ENCODE measurements at places on chromosomes 16 and 17.

DNA sequence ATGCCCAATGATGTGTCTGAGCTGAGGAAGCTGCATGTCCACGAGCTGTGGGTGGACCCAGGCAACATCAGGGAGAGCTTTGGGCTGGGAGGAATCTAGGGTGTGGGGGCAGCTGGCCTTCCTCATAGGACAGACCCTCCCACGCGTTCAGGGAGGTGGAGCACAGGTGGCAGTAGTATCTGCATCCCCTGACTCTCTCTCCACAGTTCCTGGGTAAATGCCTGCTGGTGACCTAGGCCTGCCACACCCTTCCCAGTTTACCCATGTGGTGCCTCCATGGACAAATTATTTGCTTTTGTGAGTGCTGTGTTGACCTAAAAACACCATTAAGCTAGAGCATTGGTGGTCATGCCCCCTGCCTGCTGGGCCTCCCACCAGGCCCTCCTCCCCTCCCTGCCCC is 3.2 kb downstream of the HBM start:
- no peak for DNase-seq

GRCh38 chr17:38415250-38416194 is 12.7 kb upstream of the ARHGAP23 start:
- DNase-seq = peak; percentile 45

DNA sequence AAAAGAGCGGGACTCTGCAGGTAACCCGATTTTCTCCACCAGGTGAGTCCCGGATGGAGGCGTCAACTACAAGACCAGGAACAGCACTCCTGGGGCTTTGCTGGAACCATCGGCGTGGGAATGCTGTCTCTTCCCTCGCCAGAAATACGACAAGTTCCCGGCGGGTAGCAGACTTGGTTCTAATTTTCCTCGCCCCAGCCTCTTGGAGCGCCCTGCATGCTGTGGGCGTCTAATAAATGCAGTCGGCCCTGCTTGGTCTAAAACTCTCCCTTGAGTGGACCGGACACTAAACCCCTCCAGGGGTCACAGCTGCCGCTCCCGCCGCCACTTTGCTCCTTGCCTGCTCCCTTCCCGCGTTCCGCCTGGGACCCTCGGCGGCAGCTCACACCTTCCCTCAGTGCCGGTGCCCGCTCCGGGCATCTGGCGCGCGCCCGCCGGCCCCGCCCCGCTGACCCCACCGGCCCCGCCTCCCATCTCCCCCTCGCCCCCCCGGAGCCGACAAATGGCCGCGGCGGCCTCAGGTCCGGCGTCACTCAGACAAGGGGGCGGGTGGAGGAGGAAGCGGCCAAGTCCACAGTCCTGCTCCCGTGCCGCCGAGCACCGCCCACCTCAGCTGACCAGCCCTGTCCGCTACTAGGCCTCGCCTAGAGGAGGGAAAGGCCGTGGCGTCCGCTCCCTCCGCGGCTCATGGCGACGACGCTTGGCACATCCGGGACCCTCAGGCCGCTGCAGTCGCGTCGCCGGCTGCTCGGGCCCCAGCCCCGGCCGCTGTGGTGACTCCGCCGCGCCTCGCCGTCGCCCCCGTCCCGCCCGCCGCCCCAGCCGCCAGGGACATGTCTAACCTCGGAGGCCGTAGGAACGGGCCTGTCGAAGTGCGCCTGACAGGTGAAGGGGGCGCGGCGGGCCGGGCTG is 65.8 kb downstream of the KPNA2 start:
- peak; percentile 93 for DNase-seq

GRCh38 chr16:28623172-28623711 is 13.4 kb upstream of the SULT1A1 start:
- no peak for DNase-seq

- peak; percentile 40 for DNase-seq
These were observed 24.4 kb downstream of the ATP6V0D1 start for GRCh38 chr16:67456391-67457081.

- peak; percentile 34 for DNase-seq
These were observed 41.5 kb downstream of the LDHD start for GRCh38 chr16:75074920-75075687.

DNA sequence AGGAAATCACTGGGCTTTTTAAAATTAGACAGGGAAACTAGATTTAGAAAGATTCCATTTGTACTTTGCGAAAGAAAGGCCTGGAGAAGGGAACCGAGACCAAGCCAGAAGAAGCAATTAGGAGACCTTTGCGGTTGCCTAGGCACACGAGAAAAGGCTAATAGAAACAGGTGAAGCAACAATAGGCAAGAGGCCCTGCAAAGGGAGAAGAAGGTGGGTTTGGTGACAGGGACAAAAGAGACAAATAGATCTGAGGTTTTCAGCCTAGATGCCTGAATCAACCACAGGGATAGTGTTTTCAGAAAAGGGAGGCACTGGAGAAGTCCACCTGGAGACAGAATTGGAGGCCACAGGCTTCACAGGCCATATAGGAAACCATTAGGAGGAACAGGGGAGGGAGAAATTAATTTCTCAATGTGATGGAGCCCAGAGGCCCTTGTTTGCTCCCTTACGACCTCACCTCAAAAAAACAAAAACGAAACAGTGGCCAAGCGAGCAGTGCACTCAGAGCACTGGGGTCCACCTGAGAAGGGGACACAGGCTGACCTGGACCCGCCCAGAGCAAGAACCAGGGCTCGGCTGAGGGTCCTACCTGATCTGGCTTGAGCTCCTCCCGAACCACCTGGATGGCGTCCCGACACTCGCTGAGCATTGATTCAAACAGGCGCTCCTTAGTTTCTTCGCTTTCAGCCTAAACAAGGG is 22.3 kb downstream of the SRP68 start:
- DNase-seq = no peak

GRCh38 chr16:13781575-13782338 is 138.2 kb upstream of the ERCC4 start:
- no peak for DNase-seq

- no peak for DNase-seq
These were observed 31.9 kb downstream of the CMC2 start for GRCh38 chr16:80974649-80975376.

GRCh38 chr16:11355862-11356261 is 10.6 kb downstream of the RMI2 start:
- no peak for DNase-seq

DNA sequence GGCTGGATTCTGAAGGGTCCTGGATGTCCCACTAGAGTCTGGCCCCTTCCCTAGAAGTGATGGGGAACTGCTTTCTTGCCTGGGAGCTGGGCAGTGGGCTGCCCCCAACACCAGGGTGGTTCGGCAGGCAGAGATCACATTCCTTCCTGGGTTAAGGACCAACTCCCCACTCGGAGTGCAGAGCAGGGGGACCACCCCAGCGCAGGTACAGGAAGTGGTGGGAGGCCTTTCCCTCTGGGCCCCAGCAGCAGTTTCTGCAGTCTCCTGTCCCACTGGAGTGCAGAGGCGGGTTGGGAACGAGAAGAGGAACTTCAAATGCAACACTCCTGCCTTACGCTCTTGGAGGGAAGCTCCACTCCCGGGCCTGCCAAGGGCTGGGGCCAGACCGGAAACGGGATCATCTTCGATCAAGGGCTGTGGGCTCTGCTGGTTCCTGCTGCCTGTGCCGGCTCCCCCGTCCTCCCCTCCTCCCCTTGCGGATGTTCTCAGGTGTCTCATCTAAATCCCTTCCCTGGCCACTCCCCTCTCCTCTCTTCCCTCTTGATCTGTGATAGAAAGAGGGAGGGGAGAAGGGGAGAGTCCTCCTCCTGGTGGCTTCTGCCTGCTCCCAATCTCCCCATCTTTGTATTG is 9.0 kb upstream of the NGFR start:
- DNase-seq = no peak

DNA sequence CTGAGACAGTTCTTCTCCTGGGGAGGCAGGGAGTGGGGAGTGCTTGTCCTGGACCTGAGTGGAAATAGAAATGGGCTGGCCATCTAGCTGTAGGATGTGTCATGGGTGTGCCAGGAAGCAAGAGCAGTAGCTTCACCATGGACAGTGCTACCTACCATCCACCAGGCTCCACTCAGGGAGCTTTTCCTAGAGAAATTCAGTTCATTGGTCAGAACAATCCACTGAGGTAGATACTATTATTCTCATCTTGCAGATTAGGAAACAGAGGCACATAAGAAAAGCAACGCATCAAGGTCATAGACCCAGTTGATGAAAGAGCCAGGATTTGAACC is 372.0 kb downstream of the SLC39A11 start:
- DNase-seq = no peak

DNA sequence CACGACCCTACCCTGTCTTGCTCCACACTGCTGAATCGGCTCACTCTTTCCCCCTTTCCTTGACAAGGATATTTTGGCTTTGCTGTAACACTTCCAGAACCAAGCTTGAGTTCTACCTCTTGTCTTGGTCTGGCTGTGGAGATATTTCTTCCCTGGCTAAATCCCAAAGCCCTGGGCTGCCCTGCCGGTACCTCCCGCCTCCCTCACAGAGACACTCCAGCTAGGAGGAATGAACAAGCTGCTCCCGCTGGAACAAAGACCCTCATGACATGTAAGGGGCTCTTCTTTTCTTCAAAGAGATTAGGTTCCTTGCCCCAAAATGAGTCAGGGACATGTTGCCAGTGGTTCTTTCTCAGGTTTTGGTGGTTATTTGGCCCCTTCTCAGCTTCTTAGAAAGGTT is 10.8 kb downstream of the INPP5K start:
- DNase-seq = no peak

DNA sequence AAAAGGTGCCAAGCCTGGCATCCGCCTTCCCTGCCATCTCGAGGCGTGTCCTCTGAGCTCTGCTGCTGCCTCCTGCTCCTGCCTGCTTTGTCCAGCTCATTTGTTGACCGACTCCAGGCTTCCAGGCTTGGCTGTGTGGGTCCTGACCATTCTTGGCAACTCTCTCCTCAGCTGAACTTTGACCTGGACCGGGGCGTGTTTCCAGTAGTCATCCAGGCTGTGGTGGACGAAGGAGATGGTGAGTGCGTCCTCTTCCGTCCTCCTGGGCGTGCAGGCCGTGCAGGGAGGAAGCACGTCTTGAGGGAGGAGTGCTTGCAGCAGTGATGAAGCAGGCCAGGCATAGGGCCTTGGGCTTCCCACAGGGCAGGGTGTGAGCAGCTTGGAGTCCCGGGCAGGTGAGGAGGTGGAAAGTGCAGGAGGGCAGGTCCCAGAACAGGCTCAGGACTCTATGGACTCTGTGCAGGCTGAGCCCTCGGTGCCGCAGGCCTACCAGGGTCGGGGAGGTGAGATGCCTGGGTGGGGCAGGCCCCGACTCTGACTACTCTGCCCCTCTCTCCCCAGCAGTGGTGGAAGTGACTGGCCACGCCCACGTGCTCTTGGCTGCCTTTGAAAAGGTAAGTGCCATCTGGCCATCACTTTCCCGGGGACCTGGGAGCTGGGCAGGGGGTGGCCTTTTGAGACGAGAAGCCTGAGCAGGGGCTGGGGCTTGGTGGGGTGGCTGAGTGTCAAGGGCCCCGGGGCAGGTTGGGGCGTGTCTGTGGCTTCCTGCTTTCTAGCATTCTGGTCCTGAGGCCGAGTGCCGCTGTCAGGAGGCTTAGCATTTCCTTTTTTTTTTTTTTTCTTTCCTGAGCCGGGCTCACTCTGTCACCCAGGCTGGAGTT is 28.6 kb upstream of the NUDT16L1 start:
- no peak for DNase-seq

GRCh38 chr16:26567356-26567755 is 499.4 kb upstream of the C16orf82 start:
- DNase-seq = no peak

DNA sequence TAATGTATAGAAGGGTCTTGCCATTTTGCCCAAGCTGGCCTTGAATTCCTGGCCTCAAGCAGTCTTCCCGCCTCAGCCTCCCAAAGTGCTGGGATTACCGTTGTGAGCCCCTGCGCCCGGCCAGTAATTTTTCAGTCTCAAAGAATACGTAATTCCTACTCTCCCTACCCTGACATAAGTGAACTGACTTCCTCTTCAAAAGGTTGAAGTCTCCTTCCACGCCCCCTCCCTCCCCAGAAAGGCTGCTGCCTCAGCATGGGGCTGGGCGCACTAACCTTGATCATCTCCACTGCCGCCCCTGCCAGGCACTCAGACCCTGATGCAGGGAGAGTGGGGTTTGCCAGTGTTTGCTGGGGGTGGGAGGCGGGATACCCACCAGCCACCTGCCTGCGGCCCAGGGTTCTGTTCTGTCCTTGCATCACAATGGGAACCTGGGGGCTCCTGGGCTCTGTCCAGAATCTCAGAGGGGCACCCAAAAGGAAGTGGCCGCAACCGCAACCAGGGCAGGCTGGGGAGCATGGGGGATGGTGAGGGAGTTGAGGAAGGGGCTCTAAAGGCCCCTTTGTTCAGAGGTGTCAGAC is 27.5 kb downstream of the KIFC3 start:
- no peak for DNase-seq

- DNase-seq = no peak
These were observed 6.6 kb downstream of the UBE2I start for GRCh38 chr16:1316033-1316405.

GRCh38 chr17:17739388-17740066 is 58.3 kb downstream of the RAI1 start:
- DNase-seq = peak; percentile 57

DNA sequence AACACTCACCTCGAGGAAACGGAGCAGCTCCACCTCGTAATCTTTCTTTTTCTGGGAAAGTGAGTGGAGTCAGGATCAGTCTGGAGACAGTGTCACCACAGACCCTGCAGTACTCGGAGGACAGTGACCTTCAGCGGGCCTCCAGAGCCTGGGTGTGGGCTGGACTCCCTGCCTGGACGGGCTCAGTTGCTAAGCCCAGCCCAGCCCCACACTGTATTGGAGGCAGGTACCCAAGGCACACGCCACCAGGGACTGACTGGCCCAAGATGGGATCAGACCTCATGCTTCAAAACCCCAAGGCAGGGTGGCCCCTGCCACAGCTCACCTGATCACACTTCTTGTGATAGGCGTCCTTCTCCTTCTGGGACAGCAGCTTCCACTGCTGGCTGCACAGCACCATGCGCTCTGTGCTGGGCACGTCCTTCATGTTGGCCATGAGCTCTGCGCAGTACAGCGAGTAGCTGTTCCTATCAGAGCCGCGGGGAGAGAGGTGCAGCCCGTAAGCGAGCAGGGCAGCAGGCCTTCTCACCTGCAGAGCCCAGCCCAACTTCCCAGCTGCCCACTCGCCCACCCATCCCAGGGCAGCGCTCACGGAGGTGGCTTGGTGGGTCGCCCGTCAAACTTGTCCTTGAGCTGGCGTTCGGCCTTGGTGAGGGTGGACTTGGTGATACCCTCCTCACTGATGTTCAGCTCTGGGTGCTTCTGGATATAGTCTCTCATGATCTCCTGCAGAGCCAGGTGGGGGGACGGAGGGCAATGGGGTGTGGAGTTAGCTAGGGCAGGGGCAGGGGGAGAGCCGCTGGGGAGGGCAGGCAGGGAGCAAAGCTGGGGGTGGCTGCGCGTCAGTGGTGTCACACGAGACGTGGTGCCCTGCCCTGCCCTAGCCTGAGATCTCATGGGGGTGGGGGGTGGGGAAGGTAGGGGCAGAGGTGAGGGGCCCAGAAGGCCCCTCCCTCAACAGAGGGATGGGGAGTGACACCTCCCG is 7.9 kb downstream of the UBTF start:
- DNase-seq = no peak

GRCh38 chr17:54944796-54945195 is 23.7 kb downstream of the COX11 start:
- DNase-seq = peak; percentile 34

Measured in iris pigment epithelial cell (primary cell).